Hematopoietic multipotent progenitor cell treated with erythropoietin and hydrocortisone succinate and interleukin-3 and kit ligand, for 8 days (in vitro differentiated cells): ENCODE measurements at places on chromosomes 16 and 17.

- DNase-seq = no peak
These were observed 46.1 kb downstream of the ANKRD11 start for GRCh38 chr16:89444151-89444723.

DNA sequence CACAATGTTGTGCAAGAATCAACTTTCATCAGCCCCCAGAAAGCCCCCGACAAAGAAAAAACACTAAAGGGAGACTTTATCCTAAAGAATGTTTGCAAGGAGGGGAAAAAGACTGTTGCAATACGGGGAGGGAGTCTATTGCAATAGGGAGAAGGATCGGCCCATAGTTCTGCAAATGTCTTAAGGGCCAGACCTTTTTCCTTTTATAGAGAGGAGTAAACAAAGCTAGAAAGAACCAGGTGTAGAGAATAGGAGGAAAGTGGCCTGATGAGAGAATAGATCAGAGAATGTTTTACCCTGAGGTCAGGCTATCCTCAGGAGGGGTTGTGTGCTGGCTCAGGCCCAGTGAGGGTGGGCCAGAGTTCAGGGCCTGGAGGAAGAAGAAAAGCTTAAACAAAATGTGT is 8.7 kb upstream of the CAVIN1 start:
- DNase-seq = no peak

DNA sequence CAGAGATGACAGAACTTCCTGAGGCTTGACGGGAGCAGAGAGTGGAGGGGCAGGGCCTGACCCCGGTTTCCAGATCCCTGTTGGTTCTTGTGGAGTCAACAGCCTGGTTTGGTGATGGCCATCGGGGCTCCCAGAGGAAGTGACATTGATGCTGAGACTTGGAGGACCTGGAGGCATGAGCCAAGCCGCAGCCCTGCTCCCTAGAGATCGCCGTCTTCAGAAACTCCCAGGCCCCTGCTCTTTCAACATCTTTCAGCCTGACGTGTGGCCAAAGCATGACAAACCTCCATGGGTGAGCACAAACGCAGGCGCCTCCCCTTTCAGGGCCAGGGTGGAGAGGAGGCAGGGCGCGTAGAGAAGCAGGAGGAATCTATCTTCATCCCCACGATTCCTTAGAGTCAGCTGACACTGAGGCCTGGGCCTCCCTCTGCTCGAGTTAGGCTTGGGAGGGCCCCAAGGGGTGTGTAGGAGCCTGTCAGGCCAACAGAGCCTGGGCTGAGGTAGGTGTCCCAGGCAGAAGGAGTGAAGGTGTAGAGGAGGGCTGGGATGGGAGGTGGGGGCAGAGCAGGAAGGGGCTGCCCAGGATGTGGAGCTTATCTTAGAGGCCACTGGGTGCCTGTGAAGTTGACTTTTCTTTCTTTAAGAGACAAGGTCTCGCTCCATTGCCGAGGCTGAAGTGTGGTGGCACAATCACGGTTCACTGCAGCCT is 56.1 kb upstream of the MED9 start:
- no peak for DNase-seq

GRCh38 chr17:79538291-79538690 is 72.6 kb downstream of the RBFOX3 start:
- DNase-seq = no peak

DNA sequence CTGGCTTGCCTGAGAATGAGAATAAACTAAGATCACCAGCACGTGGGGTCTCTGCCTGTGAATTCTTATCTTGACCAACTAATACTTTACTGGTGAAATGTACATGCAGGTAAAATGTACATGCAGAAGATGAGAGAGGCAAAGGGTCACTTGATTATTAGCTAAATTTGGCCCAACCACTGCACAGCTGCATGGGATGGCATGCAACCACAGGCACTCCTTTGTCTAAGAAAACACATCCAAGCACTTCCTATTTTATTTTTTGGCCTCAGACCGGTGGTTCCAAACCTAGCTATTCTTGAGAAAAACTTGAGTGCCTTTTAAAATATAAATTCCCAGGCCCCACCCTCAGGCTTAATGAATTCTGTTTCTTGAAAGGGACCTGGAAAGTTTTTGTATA is 77.9 kb downstream of the SYCE1L start:
- no peak for DNase-seq

- no peak for DNase-seq
These were observed 11.3 kb upstream of the MLLT6 start for GRCh38 chr17:38693700-38694329.

DNA sequence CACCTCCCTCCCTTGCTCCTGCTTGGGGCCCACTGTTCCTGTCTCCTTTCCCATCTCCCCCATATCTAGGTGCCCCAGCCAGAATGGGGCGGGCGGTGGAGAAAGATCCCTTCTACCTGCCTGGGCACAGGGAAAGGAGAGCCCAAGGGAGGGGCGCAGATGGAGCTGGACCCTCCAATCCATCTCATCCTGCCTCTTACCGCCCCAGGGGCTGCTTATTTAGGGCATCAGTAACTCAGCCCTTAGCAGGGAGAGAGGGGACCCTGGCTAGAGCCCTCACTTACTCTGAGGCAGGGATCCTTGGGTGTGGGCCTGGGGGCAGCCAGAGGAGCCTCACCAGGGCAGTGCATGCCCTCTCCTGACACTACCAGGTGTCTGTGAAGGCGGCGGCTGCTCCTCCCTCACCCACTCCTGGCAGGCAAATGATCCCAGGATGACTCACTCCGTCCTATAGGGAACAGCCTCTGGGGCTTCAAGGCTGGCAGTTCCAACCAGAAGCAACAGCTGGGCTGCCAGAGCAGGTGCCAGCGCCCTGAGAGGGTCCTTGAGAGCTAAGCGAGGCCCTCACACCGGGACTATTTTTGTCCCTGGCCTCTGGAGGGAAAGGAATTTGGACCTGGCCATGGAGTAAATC is 16.3 kb upstream of the BCAR1 start:
- DNase-seq = no peak

DNA sequence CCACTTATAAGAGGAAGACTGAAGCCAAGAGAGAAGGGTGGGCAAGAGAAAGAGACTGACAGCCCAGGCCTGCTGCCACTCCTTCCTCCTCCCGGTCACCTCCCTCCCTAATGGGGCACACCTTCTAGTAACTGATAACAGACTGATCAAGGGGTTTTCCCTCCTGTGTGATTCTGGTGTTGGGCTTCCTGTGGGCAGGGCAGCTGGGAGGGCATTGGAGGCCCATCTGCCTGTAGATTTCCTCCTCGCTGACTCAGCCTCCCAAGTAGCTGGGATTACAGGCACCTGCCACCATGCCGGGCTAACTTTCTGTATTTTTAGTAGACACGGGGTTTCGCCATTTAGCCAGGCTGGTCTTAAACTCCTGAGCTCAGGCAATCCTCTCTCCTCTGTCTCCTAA is 16.2 kb downstream of the CA4 start:
- DNase-seq = peak; percentile 79

GRCh38 chr17:933312-934073 is 46.1 kb downstream of the NXN start:
- no peak for DNase-seq

- DNase-seq = peak; percentile 58
These were observed 8.7 kb downstream of the MXRA7 start for GRCh38 chr17:76702076-76702475.

- no peak for DNase-seq
These were observed 10.7 kb upstream of the SMTNL2 start for GRCh38 chr17:4573669-4574068.

DNA sequence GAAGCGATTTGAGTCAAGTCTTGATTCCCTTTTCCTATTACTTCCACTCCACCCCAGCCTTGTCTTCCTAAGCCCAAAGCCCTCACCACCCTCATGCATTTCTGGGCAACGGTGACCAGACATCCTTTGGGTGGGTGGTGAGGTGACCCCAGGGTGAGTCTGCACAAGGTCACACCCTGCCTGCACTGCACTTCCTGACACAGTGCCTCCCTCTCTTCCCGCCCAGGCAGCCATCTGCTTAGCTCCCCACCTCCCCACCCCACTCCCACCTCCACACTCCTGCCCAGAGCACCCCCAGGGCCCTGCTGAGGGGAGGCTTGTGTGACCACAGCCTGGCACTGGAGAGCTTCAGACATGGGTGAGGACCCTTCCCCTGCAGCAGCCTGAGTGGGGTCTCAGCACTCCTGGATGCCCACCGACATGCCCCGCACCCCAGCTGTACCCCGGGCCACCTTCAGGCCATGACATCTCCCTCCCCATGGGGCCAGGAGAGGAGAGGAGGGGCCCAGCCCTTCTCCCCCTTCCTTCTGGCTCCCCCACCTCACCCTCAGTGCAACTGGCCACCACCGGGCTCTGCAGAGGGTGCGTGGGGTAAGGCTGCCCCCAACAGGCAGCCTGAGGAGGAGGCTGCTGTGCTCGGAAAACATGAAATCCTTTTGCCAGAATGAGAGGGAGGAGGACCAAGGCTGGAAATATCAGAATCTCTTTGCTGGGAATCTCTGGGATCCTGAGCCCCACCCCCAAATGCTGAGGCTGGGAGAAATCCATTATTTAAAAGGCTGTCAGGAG is 68.6 kb downstream of the CCT6B start:
- peak; percentile 57 for DNase-seq

DNA sequence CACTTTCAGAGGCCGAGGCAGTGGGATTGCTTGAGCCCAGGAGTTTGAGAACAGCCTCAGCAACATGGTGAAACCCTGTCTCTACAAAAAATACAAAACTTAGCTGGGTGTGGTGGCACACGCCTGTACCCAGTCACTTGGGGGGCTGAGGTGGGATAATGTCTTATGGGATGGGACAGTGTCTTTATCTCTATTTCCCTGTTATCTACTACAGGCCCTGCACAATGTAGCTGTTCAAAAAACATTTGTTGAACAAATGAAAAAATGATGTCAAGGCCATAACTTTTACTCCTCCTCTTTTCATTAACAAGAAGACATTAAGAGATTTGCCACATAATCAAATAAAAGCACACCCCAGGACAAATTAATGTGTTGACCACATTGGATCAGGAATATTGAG is 13.8 kb downstream of the TUBG1 start:
- DNase-seq = peak; percentile 89

DNA sequence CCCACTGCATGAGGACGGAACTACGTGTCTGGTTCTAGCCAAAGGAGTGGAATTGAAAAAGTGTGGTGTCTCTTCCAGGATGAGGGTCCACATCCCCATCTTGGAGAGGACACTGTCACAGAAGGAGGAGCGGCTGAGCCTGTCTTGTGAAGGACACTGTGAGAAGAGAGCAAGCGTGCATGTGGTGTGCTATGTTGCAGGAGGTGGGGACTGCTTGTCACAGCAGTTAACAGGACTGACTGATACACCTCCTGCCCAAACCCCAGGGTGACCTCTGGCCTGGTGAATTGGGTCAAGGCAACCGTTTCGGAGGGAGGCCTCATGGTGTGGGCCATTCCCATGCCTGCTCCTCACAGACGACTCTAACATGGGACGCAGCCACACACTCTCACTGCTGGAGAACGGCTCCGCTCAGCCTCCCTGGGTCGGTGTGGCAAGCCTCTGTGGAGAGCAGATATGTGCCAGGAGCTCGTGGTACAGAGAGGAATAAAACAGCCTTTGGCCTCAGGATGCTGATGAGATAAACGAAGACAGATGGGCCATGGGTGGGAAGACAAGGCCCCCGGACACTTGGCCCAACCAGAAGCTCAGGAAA is 56.4 kb upstream of the RBFOX3 start:
- DNase-seq = no peak

DNA sequence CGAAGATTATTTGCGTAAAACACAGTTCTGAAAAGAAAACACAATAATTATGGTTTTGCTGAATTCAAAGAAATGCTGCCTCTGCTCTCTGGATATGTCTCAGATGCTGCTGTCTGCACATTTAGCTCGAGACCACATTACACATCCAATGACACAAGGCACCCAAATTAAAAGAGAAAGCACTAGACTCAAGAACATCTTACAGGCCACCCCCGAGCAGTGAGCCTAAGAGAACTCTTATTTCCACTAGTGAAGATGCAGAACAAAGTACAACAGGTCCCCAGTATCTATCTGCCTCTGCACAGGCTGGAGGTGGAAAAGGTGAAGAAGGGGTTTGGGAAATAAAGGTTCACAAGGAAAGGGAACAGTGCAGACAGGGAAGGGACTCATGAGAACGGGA is 33.5 kb downstream of the GRB2 start:
- DNase-seq = no peak

GRCh38 chr17:70053241-70054234 is 21.5 kb upstream of the KCNJ16 start:
- DNase-seq = no peak

DNA sequence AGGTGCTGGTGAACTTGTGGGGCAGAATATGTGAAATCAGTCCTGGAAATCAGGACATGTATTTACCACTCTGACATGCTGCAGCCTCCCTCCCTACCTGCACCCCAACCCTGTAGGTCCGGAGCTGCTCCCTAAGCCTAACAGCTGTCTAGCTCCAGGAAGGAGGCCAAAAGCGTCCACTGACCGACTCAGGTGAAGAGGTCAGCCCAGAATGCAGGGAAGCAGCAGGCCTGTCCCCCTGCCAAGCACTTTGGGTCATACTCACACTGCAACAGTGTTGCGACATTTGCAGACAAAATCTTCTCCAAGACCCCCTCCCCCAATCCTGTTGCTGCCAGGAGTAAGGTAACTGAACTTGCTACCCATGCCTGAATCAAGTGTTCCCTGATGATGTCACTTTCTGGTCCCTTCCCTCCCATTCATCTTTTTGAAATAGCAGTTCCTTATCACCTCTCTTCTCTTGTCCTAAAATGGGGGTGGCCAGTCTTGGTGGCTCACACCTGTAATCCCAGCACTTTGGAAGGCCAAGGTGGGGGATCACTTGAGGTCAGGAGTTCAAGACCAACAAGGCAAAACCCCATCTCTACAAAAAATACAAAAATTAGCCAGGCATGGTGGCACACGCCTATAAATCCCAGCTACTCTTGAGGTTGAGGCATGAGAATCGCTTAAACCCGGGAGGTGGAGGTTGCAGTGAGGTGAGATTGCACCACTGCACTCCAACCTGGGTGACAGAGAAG is 1.3 kb upstream of the ACLY start:
- DNase-seq = no peak

DNA sequence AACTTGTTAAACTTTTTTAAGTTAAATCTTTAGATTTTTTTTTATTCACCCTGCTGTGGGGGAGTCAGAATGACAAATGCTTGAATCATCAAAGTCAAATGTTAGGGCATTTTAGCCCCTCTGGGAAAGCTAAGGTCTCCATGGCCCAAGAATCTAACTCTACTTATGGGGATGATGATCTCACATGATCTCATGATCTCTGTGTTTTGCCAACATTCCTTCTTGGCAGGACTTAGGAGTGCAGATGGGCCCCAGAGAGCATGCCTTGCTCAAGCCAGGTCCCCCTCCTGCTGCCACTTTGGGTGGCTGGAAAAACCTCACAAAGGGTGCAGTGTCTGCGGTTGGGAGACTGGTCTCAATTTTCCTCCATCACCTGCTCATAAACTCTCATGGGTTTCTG is 108.6 kb downstream of the PRKCB start:
- DNase-seq = no peak

- DNase-seq = no peak
These were observed 566.2 kb upstream of the ZFHX3 start for GRCh38 chr16:73614131-73614530.

GRCh38 chr16:81696166-81696960 is 82.7 kb upstream of the PLCG2 start:
- peak; percentile 89 for DNase-seq

GRCh38 chr17:63173903-63174302 is 207.9 kb downstream of the TANC2 start:
- no peak for DNase-seq
